CD4-positive, alpha-beta T cell treated with Interleukin-17A for 1 hour (primary cell): ENCODE measurements at places on chromosomes 11 and 22.

GRCh38 chr11:126862664-126863243 lies 137.8 kb downstream of the KIRREL3 start:
- DNase-seq = no peak

DNA sequence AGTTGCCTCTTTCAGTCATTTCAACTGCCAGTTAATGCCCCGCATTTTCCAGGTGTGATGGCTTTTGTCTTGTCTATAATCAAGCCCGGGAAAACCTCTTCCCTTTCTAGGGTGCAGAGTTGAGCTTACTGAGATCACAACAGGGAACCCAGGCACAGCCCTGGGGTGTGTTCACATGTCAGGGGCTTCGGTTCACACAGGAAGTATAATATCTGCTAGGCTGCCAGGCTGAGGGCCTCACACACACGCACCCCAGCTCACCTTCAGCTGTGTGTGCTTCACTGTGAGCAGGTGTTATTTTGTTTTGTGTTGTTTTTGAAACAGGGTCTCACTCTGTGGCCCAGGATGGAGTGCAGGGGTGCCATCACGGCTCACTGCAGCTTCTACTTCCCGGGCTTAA lies 9.7 kb upstream of the SOX10 start:
- peak; percentile 45 for DNase-seq

GRCh38 chr22:39422721-39423120 lies 23.1 kb downstream of the TAB1 start:
- no peak for DNase-seq

- DNase-seq = no peak
These were observed 43.4 kb upstream of the COMT start for GRCh38 chr22:19898145-19898544.

- peak; percentile 57 for DNase-seq
These were observed at the start of gene CTTN for GRCh38 chr11:70397983-70398833. TSS of gene CTTN (plus strand) at chr11:70398529. CDS start at chr11:70407298, 8,769 bp downstream.

DNA sequence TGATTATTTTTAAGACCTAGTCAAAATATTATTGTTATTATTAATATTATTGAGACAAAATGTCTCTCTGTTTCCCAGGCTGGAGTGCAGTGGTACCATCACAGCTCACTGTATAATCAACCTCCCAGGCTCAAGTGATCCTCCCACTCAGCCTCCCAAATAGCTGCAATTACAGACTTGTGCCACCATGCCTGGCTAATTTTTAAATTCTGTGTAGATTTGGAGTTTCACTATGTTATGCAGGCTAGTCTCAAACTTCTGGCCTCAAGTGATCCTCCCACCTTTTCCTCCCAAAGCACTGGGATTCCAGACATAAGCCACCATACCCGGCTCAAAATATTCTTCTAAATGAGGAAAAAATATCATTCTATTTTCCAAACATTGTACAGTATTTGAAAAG lies 37.0 kb downstream of the SLC36A4 start:
- DNase-seq = no peak

DNA sequence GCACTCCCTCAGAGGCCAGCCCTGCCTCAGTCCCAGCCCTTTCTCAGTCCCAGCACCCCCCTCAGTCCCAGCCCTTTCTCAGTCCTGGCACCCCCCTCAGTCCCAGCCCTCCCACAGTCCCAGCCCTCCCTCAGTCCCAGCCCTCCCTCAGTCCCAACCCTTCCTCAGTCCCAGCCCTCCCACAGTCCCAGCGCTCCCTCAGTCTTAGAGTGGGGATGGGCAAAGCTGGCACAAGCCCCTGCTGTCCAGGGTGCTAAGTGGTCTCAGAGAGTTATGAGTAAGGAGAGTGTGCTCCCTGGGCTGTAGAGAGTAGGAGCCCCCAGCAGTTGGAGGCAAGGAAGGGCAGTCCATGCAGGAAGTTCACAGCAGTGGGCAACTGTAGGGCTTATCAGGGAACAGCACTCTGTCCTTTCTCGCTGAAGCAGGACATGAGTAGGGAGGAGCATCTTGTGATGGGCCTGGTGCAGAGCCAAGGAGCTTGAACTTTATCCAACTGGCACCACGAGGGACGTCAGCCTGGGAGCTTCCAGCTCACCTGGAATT lies 51.4 kb upstream of the CRYBB3 start:
- DNase-seq = no peak

GRCh38 chr11:47087801-47088200 lies 88.9 kb downstream of the ARFGAP2 start:
- DNase-seq = no peak

DNA sequence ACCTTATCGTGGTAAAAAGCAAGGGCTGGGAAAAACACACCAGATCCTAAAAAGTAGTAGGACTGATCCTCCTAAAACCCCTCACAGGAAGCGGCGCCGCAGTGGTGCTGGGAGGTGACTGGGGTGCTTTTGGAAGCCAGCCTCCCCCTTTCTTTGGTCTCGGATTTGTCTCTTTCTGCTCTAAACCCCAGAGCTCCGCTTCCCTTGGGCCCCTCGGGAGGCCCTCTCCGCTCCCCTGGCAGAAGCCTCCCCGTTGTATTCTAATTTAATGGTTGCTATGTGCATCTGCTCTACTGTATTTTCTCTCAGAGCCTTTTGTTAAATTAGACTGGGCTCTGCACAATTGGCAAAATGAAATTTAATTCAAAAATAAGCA lies 587.7 kb downstream of the OPCML start:
- no peak for DNase-seq

DNA sequence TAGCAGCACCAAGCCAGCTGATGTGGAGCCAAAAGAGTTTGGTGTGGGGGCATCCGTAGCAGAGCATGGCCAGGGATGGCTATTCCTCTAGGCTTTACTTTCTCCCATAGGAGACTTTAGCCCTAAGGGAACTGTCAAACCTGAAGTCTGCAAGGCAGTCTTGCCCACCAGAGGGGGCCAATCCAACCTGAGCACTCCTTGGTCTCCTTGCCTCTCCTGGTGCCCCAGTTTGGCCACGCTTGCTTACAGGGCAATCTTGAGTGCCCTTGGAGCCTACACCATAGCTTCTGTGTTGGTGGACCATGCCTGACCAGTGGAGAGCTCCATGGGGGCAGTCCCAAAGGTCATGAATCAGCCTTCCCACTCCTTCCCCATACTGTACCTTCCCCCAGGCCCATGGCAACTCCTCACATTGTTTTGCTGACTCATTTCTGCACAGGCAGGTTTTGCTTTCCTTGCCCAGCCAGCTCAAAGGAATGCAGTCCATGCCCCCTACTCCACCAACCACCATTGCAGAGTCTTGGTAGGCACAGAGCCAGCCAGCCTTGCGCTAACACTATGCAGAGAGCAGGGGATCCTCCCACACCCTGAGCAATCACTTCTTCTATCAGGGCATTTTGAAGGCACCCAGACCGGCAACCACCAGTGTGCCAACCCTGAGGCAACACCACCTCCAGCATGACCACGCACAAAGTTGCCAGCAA lies 1421.2 kb upstream of the RAG2 start:
- DNase-seq = no peak

DNA sequence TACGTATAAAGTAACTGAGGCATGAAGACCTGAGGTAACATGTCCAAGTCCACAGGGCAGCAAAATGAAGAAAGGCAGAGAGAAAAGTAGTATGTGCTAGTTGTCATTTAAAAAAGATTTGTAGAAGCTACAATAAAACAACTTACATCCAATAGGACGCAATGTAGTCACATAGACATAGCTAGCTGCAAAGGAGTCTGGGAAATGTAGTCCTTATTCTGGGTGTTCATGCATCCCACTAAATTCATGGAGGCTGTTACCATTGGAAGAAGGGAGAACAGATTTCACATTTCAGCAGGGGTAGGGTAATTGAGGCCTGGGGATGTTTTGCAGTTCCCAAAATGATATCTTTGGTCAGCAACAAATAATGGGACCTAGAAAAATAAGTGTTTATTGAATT lies 571.4 kb downstream of the MIAT start:
- DNase-seq = no peak

DNA sequence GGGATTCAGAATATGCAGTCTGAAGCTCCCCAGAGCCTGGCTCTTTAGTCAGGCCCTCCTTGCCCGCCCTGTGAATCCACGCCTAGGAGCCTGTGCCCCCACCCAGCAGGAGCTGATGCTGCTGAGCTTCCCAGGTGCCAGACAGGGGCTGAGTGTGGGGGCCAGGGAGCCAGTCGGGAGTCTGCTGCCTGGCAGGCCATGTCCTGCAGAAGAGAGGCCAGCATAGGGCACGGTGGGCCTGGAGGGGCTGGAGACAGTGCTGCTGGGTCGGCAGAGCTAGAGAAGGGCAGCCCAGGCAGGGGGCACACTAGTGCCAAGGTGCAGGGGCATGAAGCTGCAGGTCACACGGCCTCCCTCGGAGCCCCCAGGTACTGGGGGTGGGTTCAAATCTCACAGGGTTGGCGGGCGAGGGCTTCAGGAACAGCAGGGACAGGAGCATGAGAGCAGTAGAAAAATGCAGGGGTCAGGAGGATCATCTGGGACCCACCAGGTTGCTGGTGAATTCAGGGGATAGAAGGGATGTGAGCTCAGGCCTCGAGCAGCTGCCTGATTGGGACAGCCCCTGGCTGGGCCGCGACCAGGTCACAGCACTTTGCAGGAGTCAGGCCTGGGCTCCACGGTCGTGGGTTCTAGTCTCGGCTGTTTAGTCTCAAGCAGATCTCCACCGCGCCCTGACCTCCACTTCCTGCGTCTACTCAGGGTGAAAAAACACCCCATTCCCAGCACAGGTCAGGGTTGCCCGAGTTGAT lies 4.1 kb upstream of the SEPTIN5 start:
- DNase-seq = no peak

DNA sequence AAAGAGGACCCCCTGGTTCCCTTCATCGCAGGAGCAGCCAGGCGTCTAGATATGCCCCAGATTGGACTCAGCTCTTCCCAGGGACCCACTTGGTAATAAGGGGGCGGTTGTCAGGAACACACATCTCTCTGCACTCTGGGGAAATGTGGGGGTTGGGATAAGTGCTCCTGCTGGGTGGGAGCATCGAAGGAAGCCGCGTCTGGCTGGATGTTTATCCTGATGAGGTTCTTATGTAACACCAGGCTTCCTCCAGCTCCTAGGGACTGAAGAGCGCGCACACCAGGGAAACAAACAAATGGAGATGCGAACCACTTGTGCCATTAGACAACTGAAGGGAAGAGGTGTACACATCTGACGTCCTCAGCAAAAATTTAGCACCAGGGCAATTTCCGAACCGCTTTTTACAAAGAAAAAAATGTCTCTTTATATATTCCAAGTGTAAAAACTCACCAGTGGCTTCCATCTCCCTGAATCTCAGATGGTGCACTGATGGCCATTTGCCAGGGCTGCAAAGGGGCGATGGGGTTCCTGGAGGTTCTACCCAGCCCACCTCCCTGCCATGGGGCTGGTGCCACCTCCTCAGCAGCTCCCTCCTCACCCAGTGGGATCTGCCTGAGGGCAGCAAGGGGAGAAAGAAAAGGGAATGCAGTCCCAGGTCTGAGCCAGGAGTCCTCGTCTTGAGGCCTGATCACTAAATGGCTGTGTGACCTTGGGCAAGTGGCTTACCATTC lies 89.4 kb downstream of the PKNOX2 start:
- no peak for DNase-seq

DNA sequence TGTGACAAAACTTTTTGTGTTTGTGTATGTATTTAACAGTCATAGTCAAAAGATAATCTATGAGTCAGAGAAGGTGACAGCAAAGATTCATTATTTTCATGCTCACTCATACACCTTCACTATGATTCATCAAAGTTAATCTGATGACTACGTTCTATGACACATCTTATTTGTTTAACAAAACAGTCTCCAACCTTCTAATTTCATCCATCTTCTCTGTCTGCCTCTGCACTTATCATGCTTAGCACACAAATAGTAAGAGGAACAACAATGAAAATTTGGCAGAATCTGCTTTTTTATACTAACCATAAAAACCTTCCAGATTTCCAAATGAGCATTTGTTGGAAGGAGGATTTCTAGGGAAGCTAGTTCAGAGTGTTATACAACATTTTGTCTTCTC lies 568.9 kb downstream of the LUZP2 start:
- no peak for DNase-seq

DNA sequence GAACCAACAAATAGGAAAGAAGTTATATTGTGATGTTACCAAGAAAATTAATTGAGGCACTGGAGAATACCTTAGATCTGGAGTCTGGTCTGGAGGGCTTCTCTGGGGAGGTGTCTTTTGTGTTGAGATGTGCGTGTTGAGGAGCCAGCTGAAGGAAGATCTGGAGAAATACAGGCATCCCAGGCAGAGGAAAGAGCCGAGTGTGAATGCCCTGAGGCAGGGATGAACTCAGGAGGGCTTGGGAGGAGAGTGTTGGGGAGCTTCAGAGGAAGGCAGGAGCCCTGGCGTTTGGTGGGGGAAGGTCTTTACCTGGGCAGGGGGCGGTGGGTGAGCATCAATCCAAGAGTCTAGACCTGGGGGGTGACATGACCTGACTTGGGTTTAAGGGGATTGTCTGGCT lies 13.1 kb downstream of the SYNGR1 start:
- no peak for DNase-seq

GRCh38 chr11:108588287-108588686 lies 5.3 kb downstream of the EXPH5 start:
- DNase-seq = no peak

- DNase-seq = no peak
These were observed 38.4 kb downstream of the RPL27A start for GRCh38 chr11:8720868-8721608.
